ENCODE measurements at places on chromosomes 5 and 9.

DNA sequence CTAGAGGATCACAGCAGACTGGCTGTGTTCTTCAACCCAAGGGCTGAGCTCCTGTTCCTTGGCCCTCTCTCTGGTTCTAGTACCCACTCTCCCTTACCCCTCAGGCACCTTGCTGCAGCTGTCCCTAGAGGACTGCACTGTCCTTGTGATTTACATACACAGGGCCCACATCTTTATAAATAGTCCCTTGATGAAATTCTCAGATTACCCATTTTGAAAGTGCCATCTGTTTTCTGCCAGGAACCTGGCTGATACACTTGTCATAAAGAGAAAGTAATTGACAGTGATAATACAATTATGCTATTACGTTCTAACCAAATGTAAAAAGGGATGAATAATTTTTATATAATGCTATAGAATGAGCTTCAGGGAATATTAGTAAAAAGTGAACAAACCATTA, 16.5 kb upstream of the SPARC start:
- DNase-seq: no peak

- no peak for DNase-seq
Measured at GRCh38 chr5:32378966-32379365, 65.6 kb downstream of the ZFR start.

DNA sequence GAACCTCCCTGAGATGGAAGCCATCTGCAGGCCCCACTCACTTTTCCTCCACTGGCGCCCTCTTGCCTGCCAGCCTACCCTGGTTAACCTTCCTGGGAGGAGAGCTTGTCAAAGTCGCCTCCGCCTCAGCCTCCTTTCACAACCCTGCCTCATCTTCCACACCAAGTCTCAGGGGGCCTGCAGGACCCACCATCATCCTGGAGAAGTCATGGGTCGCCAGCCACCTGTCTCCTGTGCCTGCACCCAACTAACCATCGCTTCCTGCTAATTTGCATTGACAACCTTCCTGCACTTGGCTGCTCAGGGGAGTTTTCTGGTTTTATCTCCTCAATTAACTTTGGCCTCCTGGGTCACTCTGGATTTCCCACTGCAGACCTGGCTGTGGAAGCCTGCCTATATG, 52.8 kb upstream of the GRHPR start:
- DNase-seq: no peak

DNA sequence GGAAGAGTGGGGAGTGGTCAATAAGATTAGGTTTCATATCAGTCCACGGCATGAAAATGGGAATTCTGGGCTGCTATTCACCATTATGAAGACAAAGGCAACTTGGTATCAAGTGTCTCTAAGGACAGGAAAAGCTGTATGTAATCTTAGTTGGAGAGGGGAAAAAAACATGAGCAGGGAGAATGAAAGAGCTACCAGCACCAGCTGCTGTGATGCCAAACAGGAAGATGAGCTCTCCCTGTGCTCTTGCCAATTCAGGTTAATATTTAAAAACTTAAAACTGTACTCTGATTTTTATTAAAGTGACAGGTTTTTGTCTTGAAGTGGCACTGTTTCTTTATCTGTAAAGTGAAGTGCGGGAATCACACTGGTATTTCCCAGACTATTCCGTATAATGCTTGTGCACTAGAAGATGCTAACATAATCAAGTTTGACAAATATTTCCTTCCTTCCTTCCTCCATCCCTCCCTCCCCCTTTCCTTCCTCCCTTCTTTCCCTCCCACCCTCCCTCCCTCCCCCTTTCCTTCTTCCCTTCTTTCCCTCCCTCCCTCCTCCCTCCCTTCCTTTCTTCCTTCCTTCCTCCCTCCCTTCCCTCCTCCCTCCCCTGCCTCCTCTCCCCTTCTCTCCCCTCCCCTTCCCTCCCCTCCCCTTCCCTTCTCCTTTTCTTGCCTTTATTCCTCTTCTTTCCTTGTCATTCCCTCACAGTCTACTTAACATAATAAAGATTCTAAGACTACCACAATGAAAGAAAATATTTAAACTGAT, 1383.0 kb upstream of the C9orf72 start:
- no peak for DNase-seq

DNA sequence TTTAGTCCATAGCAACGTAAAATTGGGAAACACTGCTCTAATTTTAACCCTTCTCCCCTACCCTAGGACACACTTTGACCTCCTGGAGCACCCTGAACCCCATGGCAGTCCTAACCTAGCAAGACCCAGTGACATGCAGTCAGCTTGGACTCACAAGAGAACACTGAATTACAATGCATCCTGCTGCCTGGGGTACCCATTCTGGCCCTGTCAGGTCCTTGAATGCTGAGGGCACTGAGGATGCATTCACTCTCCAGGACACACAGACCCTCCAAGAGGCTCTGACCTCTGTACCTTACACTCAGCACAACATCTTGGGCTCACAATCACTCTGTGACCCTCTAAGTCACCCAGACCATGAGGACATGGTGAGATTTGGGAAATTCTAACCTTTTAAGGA, 1.8 kb upstream of the PROP1 start:
- no peak for DNase-seq

GRCh38 chr5:67511911-67512310, 315.3 kb upstream of the CD180 start:
- no peak for DNase-seq

DNA sequence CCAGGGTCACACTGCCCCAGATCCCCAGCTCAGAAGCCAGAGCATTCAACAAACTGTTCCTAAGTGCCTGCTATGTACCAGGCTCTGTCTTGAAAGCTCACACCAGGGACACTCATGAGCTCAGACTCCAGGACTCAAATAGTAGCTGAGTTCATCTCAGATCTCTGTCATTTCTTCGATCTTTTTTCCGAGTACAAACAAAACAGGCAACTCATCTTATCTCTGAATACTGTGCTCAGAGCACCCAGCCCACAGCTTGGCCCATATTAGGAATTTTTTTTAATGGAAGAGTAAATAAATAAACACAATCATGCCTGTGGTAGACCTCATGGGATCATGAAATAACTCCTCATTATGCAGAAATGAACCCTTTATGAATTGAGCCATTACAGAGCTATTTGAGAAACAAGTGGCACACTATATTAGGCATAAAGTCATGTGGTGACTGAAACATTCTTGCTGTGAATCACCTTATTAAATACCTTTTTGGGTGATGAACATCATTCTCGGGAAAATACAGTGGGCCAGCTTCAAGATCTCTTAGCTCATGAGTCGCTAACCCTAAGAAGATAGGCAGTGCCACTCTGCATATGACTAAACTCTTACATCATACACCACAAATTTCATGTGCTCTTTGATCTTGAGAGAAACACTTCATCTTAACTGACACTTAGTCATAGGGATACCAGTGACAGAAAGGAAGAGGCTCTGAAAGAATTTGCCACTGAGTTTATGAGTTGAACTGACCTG, 9.9 kb downstream of the SH3RF2 start:
- peak; percentile 26 for DNase-seq

DNA sequence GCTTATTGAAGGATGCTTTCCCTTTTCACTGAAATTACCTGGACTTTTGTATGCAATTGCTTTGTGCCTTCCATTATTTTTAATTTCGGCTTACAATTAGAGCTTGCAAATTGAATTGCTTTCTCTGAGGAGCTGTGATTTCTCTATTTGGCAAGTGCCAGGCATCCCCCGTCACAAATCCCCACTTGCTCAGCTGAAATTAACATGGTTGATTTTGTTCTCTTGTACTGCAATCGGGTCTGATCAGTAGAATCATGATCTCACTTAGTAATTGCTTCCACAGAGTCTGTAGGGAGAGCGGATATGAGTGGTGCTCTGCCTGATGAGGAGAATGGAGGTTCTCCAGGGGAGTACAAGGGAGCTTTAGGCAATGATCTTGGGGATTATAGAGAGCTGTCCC, 495.5 kb upstream of the SGCD start:
- DNase-seq: no peak

DNA sequence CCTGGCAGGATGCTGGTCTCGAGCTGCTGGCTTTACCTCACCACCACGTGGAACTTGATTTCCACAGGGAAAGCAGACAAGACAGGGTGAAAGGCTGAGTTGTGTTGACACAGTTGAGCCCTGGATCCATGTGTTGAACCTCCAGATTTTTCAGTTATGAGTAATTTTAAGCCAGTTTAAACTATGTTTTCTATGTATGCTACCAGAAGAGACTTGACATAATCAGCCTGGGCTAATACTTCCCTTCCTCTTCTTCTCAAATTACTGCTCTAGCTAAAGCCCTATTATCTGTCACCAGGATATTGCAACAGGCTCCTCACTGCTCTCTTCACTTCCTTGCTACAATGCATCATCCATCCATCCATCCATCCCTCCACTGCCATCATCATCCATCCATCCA, 12.0 kb upstream of the PHYKPL start:
- DNase-seq: no peak

GRCh38 chr5:35665096-35665495, 47.4 kb downstream of the SPEF2 start:
- DNase-seq: no peak

DNA sequence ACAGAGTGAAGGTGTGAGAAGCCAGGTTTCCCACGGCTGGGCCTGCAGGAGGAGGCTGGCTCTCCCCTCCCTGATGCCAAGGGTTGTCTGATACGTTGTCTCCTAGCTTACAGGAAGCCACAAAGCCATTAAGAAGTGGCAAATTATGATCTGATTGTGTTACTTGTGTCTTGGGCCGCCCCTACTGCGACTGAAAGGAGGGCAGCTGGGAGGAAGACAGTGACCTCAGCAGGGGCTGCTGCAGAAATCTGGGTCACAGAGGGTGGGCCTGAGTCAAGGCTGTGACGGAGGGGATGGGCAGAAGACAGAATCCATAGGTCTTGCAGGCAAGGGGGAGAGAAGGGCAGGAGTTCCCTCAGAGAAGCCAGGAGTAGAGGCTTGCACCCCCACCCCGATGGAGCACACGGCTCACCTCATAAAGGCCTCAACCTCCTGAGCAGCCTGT, 145.0 kb downstream of the FSTL4 start:
- peak; percentile 3 for DNase-seq

- DNase-seq: no peak
Measured at GRCh38 chr5:21895766-21896350, 957.3 kb downstream of the CDH12 start.

DNA sequence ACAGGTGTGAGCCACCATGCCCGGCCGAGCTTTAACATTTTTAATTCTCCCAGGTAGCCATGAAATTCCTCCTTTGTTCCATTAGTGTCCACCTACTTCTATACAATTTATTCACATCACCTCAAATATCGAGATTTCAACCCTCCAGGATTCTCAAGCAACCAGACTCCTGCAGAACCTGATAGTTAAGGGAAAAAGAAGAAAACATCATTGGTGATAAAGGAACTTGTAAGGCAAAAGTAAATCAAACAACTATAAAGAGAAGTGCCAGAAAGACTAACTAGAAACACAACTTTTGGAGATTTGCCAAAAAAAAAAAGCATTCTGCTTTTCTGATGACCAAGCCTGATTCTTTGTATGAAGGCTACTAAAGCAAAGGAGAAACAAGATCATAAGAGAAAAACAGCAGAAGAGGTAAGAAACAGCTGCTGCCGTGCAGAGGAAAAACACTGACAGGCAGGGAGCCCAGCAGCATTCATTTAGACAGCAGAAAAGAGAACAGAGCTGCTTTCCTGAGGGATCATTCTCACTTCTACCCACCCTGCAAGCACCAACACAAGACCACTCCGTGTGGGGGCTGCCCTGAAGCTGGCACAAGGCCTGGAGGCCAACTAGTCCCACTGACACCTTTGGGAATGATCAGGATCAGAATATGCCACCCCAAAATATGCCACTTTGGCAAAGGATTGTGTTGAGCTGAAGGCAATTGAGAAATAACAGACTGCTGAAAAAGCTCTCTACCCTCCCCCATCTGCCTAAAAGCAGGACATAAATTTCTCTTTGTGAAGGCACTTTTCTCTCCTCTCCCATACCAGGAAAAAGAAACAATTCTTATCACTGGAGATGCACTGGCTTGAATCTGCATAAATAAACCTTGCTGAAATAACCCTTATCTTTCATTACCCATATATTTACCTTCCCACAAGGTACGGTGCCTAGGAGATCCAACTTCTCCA, 75.1 kb downstream of the ALDH7A1 start:
- no peak for DNase-seq

DNA sequence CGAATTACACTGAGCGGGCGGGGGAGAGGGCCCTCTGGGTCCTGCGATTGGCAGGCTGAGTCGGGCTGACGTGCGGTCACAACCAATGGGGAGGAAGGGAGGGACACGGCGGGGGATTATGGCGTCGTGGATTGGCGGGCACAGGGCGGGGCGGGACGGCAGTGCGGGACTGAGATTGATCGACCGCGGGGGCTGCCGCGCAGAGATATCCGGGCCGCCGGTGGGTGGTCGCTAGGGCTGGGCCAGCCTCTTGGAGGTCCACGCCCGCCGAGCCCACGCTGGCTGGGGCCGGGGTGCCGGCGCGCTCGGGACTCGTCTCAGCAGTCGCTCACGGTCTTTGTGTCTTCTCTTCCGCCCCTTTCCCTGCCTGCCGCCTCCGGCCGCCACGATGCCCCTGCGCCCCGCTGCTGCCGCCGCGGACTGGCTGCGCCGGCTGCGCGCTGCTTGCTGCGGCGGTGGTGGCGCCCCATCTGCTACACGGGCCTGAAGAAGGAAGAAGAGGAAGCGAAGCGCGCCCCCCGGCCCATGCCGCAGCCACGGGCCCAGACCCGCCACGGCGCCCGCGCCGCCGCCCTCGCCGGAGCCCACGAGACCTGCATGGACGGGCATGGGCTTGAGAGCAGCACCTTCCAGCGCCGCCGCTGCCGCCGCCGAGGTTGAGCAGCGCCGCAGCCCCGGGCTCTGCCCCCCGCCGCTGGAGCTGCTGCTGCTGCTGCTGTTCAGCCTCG, at the start of gene RGMB:
Gene RGMB, plus strand, starts transcription at position 200 of the 728 bp plus-strand sequence. Its CDS starts 408 bp downstream, at position 608.
- DNase-seq: peak; percentile 90

DNA sequence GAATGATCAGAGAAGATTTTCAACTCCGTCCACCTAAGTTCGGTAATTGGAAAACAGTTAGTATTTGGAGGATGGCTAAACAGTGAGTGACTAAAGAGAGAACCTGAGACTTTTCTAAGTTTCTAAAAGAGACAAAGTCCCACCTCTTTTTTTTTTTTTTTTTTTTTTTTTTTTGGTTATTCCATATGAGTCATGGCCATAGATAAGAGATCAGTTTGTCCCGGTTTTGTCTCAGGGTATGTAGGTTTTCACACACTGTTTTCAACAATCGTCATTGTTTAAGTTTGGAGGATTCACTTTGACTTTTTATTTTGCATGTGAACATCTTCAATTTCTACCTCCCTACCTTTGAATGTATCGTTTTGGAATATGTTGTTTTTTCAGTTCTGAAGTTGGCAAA, 85.9 kb downstream of the NTRK2 start:
- no peak for DNase-seq

Measured in CD4-positive, alpha-beta T cell treated with Interleukin-15 for 4 hours (primary cell).